ENCODE measurements at places on chromosomes 2 and 18.

DNA sequence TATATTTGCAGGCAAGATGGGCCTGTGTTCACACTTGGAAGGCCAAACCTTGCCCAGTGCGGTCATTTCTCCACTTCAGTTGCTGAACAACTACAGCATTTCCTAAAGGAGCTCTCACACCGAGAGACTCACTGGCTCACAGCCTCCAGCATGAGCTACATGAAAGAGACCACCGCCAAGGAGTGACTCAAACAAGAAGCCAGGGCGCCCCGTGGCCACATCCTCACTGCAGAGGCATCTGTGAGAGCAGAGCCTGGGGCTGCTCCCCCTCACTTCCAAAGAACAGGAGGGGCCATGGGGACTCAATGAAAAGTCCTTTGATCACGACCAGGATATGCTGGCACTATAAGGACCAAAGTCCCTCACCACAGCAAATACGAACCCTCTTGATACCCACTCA lies 50.0 kb downstream of the TMEM163 start:
- DNase-seq = peak; percentile 84

DNA sequence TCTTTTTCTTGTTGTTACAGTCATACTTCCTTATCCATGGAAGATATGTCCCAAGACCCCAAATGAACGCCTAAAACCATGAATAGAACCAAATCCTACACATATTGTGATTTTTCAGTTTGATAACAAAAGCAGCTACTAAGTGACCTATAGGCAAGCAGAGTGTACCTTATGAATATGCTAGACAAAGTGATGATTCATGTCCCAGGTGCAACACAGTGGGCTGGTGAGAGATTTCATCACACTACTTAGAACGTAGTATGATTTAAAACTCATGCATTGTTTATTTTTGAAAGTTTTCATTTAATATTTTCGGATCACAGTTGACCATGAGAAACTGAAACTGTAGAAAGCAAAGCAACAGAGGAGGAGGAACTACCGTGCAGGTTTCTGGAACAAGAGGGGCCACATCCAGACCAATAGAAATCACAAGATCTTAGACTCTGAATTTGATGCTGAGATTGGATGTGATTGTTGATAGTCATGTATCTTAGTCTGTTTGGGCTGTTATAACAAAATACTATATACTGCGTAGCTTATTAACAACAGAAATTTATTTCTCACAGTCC lies 470.8 kb upstream of the VRK2 start:
- no peak for DNase-seq

GRCh38 chr2:127581516-127582490 lies 46.3 kb downstream of the MYO7B start:
- no peak for DNase-seq

- no peak for DNase-seq
These were observed 33.8 kb downstream of the GPC1 start for GRCh38 chr2:240469239-240469636.

GRCh38 chr18:50475538-50476193 lies 84.2 kb upstream of the MAPK4 start:
- no peak for DNase-seq

DNA sequence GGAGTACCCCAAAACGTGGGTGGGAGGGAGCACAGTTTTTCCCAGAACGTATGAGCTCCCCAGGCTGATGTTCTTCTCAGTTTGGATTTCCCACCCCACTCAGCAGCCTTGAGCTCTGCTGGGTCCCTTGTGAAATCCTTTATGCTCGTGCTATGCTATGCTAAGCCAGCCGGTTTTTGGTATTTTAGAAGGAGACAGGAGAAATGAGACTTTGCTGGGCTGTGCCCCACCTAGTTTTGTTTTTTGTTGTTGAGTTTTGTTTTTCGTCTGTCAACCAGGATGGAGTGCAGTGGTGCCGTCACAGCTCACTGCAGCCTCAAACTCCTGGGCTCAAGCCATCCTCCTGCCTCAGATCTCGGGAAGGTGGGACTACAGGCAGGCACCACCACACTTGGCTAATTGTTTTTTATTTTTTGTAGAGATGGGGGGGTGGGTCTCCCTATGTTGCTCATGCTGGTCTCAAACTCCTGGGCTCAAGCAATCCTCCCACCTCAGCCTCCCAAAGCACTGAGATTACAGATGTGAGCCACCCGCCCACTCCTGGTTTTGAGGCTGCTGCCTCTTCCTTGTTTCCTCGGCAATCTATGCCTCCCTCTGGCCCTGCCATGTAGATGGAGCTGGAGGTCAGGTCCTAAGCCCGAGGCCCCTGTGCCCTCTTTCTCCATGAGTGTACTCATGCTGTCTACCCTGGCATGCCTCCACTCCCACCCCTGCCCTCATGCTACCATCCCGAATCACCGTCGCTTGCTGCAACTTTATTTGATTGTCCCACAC lies 17.5 kb upstream of the MGAT4A start:
- no peak for DNase-seq

DNA sequence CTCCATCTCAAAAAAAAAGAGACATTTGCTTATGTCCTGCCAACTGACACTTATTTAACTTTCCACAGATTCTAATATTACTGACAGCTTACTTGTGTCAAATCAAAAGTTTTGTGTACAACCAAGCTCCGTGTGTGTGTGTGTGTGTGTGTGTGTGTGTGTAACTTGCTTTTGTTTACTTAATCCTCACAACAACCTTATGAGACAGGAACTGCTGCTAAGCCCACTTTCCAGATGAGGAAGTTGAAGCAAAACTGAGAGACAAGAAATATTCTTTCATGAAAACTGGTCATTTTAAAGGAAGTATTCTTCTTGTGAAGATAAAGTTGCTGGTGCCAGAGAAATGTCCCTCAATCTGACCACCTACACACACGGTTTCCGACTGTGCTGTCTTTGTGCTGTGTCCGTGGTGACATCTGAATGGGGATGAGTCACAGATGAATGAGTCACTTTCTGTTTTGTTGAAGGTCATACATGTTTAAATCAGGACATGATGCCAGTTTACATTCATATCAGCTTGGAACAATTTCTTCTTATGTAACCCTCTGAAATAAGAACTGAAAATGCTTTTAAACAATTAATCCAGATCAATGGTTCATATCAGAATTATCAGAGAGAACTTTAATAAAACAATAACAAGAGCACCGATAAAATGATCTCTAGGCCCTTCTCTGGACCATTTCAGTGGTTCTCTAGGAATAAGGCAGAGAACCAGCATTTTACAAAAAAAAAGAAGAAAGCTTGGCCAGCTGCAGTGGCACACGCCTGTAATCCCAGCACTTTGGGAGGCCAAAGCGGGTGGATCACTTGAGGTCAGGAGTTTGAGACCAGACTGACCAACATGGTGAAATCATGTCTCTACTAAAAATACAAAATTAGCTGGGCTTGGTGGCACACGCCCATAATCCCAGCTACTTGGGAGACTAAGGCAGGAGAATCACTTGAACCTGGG lies 95.5 kb downstream of the THNSL2 start:
- peak; percentile 55 for DNase-seq

DNA sequence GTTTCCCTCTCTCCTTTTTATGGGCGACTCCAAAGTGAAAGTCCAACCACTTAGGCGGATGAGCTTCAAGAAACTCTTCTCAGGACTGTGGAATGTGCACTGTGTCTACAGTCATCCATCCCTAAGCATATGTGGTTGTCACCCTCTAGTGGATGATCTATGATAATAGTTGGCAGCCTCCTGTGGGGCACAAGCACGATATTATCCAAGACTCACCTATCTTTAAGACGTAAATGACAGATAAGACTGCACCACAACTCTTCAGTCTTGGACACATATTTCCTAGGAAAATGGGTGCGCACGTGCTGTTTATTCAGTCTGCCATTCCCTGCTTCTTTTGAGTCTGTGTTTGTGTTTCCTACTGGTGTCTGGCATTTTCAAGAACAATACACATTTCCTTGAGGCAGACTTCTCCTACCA lies 145.5 kb upstream of the CTAGE1 start:
- peak; percentile 80 for DNase-seq

DNA sequence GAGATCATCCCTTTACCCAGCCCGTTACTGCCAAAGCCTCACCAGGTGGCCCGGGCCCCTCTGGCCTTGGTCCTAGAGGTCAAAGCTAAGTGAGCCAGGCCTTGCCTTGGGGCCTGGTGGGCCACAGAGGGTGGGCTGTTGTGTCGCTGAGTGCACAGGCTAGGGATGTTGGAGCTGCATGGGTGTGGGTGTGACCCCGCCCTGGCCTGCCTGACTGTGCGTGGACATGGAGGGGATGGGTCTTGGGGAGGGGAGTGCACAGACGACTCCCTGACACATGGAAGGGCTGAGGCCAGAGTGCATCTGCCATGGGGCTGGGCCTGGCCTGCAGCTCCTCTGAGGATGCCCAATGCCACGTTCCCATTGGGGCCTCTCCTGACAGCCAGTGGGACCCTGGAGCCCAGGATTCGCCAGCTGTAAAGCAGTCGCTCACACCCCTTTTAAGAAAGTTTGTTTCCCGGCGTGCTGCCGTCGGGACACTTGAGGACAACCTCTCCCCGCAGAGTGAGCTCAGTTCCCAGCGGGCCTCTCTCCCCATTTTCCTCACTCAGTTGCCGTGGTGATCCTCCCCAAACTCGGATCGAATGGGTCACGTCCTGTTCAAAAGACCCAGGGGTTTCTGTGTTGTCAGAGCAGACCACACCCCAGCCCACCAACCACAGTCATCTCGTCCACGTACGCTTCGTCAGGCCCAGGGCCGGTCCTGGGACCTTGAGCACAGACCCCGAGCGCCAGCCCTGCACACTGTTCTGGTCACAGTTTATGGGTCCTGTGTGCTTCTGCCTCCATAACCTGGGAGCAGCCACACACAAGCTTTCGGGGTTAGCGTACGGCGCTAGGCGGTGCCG lies 93.5 kb downstream of the NFATC1 start:
- DNase-seq = no peak

DNA sequence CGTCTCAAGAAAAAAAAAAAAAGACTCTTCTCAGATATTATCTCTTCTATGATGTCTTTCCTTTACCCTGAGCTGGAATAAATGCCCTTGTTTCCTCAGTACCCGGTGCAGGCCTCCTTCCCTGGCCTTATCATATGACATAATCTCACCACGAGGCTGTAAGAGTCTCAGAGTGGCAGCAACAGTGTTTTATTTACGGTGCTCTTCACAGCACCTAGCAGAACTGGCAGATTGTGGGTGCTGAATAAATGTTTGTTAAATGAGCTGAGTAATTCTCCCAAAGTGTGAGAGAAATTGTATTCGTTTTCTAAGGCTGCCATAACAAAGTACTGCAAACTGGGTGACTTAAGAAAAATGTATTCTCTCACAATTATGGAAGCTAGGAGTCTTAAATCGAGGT lies 82.8 kb upstream of the CD28 start:
- DNase-seq = peak; percentile 20

GRCh38 chr2:231930593-231931281 lies 4.5 kb upstream of the NPPC start:
- DNase-seq = no peak

DNA sequence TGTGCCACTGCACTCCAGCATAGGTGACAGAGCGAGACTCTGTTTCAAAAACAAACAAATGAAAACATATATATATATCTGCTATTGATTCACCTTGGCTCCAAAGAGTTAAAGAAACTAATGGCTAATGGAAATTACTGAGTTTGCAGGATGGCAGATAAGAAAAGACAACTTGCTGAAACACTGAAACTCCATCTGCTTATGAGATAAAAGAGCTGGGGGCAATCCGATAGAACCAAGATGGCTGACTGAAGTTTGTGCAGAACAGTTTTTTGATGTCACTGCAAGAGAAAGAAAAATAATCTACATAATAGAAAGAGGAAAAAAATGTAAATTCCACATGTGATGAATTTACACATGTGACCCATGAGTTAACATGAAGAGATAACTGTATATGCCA lies 88.2 kb downstream of the LRATD1 start:
- DNase-seq = no peak

GRCh38 chr2:38892819-38893218 lies 3.1 kb downstream of the ARHGEF33 start:
- no peak for DNase-seq

DNA sequence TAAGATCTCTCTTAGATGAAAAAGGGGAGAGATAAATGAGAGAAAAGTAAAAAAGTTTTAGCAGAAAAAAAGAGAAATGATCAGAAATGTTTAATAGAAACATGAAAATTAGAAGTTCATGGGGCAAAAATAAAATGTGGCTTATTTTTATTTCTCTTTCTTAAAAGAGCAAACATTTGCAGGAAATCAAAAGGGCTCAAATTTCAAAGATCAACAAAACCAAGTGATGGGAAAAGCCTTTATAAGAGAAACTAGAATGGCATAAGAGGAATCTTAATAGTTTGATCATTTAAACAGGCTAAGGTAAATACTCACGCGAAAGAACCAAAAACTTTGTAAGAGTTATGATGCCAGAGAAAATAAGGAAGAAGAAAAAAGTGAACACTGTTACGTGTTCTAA lies 23.3 kb upstream of the DAW1 start:
- no peak for DNase-seq

- DNase-seq = no peak
These were observed 34.4 kb upstream of the CABYR start for GRCh38 chr18:24104486-24104885.

GRCh38 chr18:6333981-6334380 lies 80.7 kb downstream of the L3MBTL4 start:
- no peak for DNase-seq

GRCh38 chr2:105138643-105139042 lies 100.8 kb downstream of the MRPS9 start:
- no peak for DNase-seq

GRCh38 chr2:164066095-164066494 lies 330.3 kb upstream of the FIGN start:
- DNase-seq = no peak

- DNase-seq = no peak
These were observed 6.6 kb upstream of the NTSR2 start for GRCh38 chr2:11676640-11677039.
